Foreskin fibroblast (primary cell): ENCODE measurements at places on chromosomes 13 and 19.

DNA sequence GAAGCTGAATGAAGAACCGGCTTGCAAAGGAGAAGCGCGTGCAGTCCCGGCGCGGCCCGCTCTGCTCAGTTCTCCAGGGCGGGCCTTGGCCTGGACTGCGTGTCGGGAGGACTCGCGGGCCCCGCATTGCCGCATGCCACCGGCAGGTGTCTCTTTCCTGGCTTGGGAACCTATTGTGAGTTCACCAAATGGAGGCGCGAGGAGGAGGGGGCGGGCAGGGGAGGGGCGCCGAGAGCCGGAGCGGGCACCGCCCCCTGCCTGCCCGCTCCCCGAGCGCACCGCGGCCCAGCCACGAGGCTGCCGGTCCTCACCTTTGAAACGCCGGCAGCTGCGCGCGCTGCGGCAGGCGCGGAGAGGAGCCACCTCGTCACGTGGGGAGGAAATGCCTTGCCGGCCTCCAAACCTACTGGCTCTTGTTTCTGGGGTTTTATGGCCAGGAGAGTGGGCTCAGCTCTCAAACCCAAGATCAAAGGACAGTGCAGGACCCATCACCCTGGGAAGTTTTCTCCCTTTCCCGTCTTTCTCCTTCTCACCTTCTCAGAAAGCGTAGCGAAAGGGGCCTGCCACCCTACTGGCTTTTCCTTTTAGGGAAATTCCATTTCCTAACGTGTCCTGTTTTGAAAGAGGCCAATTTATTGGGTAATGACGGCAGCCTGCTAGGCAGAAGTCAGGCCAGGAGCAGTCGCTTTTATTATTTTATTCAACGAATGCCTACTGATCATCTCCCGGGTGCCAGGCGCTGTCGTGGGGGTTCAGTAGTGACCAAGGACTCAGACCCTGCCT lies 13.8 kb upstream of the UBE2L5 start:
- peak; percentile 94 for DNase-seq

DNA sequence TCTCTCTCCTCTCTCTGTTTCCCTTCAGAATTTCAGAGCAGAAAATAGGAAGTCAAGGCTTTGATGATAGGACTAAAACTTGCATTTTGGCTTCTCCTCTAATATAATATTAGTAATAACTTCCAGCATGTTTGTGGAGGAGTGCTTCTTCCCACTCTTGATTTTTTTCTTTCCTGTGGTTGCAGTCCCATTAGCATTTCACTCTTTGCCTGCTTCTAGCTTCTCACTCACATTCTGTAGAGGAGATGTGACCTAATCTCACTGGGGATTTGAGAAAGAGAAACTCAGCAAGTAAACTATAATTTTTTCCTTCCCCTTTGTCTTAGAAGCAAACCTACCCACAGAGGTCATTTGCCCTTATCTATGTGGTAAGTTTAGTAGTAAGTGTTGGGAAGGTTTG lies 169.4 kb upstream of the HTR2A start:
- DNase-seq = no peak

DNA sequence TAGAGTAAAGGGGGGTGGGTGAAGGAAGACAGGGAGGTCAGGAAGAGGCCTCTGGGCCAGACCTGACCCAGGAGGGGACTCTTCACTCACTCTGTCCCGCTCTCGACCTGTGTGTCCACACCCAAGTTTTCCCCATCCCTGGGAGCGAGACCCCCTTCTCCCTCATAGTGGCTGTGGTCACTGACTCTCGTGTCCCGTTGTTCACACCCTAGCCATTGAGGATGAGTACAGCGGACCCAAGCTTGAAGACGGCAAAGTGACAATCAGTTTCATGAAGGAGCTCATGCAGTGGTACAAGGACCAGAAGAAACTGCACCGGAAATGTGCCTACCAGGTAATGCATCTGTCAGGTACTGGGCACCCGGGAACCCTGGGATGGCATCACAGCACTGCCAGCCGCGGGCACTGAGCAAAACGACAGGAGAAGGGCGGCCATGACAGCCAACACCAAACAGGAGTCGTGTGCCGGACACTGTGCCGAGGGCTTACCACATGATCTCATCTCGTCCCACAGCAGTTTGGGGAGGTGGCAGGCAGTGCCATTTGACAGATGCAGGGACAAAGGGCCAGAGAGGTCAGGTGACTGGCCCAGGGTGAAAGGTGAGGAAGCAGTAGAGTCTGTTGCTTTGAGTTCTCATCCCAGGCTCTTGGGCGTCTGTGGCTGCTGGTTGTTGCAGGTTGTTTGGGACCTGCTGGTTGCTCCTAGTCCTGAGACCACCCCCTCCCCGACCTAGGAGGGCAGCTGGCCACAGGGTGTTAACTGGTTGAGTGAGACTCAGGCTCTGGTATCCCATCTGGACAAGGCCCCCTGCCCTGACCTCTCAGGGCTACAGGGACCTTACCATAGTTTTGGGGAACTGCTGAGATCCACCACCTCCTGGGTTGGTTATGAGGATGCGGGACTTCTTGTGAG lies 29.6 kb downstream of the PPP5C start:
- no peak for DNase-seq

DNA sequence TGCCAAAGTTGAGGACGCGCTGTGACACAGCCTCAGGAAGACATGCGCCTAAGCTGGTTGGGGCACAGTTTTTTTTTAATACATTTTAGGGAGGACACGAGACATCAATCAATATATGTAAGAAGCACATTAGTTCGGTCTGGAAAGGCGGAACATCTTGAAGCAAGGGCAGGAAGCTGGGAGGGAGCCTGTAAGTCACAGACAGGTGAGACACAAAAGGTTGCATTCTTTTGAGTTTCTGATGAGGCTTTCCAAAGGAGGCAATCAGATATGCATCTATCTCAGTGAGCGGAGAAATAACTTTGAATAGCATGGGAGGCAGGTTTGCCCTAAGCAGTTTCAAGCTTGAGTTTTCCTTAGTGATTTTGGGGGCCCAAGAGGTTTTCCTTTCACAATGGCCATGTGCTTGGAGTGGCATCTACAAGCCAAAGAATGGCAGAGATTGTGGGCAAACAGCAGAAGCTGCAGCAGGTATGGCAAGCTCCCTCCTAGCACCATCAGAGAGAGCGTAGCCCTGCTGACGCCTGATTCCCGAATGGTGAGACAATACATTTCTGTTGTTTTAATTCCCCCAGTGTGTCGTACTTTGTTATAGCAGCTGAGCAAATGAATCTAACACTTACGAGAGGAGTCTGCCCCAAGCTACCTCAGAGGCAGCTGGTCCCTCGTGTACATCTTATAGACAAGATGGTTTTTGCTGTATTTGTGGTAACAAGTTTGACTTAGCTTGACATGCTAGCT lies 99.5 kb upstream of the TMTC4 start:
- DNase-seq = no peak

- DNase-seq = no peak
These were observed 146.8 kb downstream of the STK24 start for GRCh38 chr13:98429977-98430736.

GRCh38 chr13:98013241-98013640 lies 59.8 kb downstream of the IPO5 start:
- no peak for DNase-seq

- DNase-seq = peak; percentile 79
These were observed 54.3 kb downstream of the GATAD2A start for GRCh38 chr19:19459707-19460251.

DNA sequence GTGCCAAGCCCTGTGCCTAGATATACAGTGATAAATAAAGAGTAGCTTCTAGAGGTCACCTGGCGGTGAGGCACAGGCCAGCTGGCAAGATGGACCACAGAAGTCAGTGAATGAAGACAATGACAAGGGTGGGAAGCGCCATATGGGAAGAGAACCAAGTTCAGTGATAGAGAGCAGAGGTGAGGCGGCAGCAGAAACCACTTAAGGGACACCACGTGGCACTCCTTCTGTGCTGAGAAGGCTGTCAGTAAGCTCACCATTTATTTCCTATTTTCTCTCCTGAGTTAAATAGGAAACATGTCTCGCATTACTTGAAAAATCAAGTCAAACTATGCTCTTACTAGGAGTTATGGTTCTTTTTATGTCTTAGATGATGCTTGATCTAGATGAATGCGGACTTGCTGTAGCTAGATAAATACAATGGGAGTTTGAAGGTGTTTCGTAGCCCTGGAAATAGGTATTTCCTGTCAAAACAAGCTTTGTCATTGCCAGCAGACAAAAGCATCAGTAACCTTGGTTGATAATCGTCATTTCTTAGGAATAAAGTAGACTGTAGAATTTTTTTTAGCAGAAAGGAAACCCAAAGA lies 17.8 kb downstream of the ALOX5AP start:
- DNase-seq = no peak

DNA sequence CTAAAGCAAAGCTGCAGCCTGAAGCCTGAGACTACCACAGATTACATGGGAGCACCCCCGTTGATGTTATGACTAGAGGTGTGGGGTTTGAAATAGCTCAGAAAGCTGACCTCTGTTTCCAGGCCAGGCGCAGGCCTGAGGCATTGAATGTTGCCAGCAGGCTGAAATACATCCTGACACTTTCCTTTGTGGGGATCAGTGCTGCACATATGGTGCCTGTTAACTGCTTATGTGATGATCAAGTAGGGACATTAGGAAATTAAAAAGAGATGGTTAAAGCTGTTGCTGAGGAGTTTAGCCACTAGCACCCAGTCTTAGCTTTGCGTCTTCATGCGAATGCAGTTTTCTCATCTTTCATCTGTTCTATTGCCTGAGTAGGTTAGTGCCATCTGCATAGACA lies 83.2 kb downstream of the CCNA1 start:
- DNase-seq = no peak

DNA sequence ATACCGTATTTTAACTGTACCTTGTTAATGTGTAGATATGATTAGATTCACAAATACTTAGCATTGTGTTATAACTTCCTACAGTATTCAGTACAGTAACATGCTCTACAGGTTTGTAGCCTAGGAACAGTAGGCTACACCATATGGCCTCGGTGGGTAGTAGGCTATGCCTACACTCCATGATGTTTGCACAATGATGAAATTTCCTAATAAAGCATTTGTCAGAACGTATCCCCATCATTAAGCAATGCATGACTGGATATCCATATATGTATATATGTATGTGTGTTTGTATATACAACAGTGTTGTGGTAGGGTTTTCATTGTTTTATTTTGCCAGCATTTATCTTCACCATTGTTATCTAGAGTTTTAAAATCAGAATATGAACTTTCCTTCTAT lies 119.4 kb downstream of the SLC7A1 start:
- no peak for DNase-seq

GRCh38 chr13:92407858-92408257 lies 818.7 kb upstream of the GPC6 start:
- no peak for DNase-seq

DNA sequence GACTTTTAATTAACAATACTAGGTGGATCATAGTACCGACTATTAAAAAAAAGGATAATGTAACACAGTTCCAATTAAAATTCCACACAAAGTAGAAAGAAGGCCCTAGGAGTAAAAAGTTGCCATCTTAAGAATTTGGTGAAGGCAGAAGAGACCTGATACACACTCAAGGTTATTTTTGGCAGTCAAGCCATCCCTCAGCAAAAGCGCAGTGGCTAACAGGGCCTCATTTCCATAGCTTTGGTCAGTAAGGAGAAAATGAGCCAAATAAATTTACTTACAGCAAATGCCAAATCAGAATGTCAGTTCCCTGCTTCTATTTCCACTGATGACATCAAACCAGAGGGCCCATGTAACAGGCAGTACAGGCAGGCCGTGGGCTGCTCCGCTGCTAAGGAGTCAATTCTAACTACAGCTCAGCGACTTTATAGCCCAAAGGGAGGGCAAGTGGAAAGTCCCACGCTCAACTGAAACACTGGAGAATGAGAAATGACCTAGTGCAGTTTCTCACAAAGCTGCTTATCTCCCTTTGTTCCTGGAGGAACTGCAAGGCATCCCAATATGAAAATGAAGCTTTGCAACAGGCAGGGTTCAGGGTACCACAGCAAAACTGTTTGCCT lies 6.3 kb downstream of the ARGLU1 start:
- peak; percentile 28 for DNase-seq

- no peak for DNase-seq
These were observed 4.8 kb upstream of the HIPK4 start for GRCh38 chr19:40394816-40395210.

DNA sequence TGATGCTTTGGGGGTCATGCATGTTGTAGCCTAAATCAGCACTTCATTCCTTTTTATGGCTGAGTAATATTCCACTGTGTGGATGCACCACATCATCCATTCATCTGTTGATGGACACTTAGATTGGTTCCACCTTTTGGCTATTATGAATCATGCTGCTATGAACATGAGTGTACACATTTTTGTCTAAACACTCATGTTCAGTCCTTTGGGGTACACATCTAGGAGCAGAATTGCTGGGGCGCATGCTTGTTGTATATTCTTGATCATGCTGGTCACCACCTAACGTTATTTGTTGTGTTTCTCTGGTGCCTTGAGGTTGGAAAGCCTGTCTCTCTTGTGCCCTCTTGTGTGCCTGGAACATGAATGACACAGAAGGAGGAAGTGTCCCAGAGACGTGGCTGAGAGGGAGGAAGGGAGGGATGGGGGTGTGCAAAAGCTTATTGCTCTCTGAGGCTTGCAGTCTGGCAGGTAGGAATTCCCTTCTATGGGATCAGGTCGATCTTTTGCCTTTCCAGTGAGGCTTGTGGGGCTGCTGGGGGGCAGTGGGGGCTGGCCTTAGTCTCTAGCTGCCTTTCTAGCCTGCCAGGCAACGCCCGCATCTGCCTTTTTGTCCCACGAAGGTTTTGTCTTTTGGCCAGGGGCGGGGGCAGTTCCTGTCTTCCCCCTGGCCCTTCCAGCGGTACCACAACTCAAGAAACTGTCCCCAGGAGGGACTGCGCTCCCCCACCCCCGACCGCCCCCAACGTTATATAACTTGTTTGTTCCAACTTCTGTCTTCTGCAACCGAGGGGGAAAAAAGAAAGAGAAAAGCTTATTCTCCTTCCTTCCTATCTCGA lies 7.6 kb downstream of the KLHL26 start:
- no peak for DNase-seq

GRCh38 chr13:26222520-26223046 lies 469 bp upstream of the RNF6 start:
- DNase-seq = no peak

DNA sequence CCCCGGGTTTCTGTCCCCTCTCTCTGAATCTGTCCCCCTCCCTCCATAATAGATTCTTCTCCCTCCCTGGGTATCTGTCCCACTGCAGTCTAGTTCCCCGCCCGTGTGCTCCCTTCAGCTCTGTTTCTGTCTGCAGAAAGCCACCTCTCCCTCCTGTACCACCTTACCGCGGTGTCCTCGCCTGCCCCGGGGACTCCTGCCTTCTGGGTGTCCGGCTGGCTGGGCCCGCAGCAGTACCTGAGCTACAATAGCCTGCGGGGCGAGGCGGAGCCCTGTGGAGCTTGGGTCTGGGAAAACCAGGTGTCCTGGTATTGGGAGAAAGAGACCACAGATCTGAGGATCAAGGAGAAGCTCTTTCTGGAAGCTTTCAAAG lies 1.3 kb downstream of the FCGRT start:
- no peak for DNase-seq

- no peak for DNase-seq
These were observed 12.1 kb upstream of the HAS1 start for GRCh38 chr19:51735759-51736449.

DNA sequence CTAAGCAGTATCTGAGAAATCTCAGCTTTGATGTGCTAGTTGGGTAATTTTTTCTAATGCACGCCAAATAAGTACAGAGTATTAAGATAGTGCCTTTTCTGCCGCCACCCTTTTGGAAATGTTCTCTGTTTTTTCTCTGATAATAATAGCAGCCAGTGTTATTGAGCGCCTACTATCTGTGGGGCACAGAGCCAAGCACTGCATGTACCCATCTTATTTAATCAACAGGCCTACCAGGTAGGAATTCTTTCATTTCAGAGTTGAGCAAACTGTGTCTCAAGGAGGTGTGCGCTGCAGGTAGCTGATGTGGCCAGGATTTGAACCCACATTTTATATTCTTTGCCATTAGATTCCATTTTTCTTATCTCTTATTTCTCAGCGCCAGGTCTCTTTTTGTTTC lies 1.4 kb downstream of the EPN1 start:
- DNase-seq = peak; percentile 60
